ENCODE measurements at places on chromosomes 12 and 14. TPM values are rescaled to one million over a fixed set of nuclear protein-coding genes. Genes with fewer than 3 reads are reported as not detected.

GRCh38 chr12:58051378-58051777 is 110.0 kb downstream of the ATP23 start:
- no peak for DNase-seq

GUCY2C gene
- not detected for total RNA-seq

DNA sequence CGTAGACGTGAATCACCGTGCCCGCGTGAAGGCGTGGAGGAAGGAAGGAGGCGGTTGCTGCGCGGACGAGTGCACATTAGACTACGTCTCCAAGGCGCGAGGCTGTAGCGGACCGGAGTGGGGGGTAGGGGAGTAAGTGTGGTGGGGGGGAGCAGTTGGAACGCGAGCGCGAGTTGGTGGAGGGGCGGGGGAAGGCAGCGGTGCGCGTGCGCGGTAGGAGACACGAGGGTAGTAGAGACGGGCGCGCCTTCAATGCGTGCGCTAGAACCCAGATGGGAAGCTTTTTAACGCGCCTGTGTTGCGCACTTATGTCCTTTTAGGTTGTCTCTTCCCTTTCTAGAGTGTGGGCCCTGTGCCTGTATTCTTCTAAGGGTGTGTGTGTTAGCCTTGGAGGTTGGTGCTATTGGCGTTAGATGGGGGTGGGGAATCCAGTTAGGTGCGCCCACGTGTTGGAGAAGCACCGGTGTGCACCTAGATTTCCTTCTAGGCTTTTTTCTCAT is 604 bp downstream of the EIF4B start:
- DNase-seq: peak; percentile 76

DNA sequence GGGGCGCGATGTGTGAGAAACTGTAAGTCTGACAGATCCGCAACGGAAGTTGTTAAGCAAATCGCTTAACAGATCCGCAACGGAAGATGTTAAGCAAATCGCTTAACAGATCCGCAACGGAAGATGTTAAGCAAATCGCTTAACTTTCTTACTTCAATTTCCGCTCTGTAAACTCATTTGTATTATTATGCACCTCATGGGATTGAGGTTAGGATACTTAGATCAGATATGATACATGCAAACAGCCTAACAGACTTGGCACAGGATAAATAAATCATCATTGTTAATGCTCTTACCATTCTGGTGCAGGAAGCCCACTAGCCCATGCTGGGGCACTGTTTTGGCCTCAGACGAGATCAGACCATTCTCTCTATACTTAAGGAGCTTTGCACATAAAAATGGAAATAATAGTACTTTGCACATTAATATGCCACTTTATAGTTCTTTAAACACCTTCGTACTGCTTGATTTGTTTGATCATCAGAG is 399 bp downstream of the NCAPD2 start:
- DNase-seq: peak; percentile 54

GRCh38 chr12:21155522-21156351 is 24.7 kb downstream of the SLCO1B1 start:
- no peak for DNase-seq

CDKN3 gene
- 1.1 TPM for total RNA-seq

HAL gene
- 3.0 TPM for total RNA-seq

GRCh38 chr14:101506926-101507835 is 54.1 kb upstream of the DIO3 start:
- DNase-seq: no peak

GRCh38 chr12:92191061-92191460 is 45.4 kb upstream of the BTG1 start:
- DNase-seq: no peak

- no peak for DNase-seq
Observed at GRCh38 chr14:22542360-22542759, 46.7 kb downstream of the DAD1 start.

Data from naive thymus-derived CD8-positive, alpha-beta T cell (primary cell).